ENCODE measurements at places on chromosomes 6 and 20.
A peak's percentile ranks its signal among the peaks of the same experiment; 100 is the strongest.

- peak; percentile 52 for DNase-seq
These were observed 90.5 kb downstream of the SYNJ2 start for GRCh38 chr6:158072083-158072721.

DNA sequence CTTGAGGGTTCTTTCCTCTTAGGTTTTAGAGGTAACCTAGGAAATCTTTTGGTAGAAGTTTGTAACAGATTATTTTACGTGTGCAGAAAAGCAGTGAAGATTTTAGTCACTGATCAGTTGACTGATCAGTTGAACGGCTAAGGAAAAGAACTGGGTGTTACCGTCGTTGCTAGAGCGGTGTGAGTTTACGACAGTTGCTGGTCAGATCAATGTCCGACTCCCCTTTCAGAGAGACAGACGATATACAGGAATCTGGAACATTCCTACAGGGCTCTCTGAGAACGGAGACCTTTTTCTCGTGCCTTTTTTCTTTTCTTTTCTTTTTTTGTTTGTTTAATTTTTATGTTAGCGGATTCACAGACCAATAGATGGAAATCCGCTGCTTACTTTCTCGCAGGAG is 132.1 kb upstream of the ZNF184 start:
- DNase-seq = no peak

GRCh38 chr6:155115893-155116570 is 120.9 kb downstream of the TIAM2 start:
- no peak for DNase-seq

DNA sequence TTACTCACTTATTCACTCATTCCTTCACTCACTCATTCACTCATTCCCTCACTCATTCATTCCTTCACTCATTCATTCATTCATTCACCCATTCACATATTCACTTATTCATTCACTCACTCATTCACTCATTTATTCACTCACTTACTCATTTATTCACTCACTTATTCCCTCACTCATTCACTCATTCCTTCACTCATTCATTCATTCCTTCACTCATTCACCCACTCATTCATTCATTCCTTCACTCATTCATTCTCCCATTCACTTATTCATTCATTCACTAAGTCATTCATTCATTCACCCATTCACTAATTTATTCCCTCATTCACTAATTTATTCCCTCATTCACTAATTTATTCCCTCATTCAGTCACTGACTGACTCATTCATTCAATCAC is 127.6 kb downstream of the EDN3 start:
- no peak for DNase-seq

DNA sequence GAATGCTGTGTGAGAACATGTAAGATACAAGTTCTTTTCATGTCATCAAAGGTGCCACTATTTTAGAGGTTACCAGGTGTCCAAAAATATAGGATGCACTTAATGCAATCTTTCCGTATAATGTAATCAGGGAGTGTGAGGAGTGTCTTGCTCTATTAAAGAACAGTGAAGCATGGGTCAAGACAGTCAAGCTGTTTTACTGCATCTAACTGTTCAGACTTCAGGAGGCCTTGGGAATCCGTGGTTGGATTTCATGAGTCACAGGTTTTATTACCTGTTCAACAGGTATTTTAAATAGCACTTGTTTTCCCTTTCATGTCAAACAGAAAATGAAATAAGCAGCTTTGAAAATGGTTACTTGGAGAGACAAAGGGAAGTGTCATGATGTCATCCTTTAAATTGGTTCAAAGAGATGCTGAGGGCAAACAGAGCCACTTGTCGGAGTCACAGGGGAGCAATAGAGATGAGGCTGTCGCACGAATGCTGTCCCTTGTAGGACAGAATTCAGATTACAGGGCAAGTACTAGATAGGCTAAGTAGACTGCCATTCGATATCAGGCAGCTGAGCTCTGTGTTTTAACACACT is 621.5 kb downstream of the QKI start:
- no peak for DNase-seq

- DNase-seq = no peak
These were observed 227.0 kb downstream of the PHACTR1 start for GRCh38 chr6:12943549-12943948.

DNA sequence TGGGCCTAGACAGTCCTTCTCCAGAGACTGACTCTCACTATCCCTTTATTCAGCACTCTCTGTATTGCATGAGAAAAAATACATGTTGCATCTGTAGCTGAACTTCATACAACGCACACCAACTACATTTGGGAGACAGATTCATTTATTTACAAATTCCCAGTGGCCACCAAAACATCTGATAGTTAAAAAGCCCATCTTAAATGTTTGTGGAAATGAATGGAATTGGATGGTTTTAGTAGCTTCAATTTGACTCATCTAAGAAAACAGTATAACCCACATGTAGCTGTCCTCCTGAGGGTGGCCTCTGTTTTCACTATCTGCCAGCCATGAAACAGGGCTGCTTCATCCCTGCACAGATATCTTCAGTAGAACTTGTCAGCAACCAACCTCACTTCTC is 116.3 kb downstream of the PCSK2 start:
- DNase-seq = no peak

DNA sequence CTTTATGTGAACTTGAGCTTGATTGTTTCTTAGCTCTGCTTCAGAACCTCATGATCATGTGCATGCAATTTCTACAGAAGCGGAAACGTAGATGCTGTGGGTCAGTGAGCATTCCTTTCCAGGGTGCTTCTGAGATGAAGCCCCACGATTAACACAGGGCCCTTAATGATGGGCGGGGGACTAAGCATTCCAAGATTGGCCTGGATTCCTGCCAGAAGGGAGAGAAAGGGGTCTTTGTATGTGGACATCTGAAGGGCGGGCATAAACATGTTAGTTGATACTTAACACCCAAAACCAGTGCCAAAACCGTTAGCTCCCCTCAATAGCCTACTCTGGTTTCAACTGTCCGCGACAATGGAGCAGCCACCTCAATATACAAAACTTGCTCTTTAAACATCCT is 46.9 kb upstream of the POU3F2 start:
- DNase-seq = no peak

- no peak for DNase-seq
These were observed 16.7 kb downstream of the TULP4 start for GRCh38 chr6:158328952-158329351.

GRCh38 chr20:60250251-60250650 is 292.0 kb downstream of the CDH26 start:
- DNase-seq = no peak

DNA sequence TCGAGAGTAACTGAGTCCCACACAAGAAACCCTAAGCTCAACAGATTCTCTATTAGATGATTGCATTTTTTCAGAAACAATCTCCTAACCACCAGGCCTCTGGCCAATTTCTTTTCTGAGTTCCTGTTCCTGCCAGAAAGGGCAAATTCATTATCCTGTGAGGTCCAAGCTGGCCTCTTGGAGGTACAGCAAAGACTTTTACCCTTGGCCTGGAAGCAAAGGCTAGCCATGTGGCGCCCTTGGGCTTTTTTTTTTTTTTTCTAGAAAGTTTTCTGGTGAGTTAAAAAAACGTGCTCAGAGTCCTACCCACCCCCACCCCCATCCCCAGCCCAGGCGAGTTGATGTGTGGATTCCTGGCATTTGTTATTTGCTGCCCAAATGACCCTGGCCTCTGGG is 59.0 kb upstream of the EEF1A1 start:
- DNase-seq = no peak

GRCh38 chr6:100846276-100846675 is 34.9 kb downstream of the ASCC3 start:
- DNase-seq = no peak

DNA sequence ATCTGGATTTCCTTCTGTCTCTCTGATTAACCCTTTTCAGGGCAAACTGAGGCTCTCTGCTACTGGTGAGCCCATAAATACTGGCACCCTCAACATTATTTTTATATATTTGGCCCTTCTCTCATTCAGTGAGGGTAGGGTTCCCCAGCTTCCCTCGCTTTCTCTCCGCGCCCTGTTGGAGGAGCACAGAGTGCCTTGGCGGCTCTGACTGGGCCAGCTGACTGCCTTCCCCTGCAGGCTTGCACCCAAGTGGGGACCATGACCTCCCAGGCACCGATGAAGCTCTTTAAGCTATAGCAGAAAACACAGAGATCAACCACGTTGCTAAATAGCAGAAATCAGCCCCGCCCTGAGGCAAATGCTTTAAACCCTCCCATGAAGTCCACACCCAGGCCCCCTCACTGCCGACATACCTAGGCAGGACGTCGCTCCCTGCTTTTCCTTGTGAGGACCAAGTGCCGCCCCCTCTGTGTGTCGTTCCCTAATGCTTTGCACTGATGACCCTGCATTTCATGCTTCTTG is 105.0 kb downstream of the HUS1B start:
- no peak for DNase-seq

GRCh38 chr6:122712093-122712447 is 67.4 kb upstream of the FABP7 start:
- DNase-seq = no peak

DNA sequence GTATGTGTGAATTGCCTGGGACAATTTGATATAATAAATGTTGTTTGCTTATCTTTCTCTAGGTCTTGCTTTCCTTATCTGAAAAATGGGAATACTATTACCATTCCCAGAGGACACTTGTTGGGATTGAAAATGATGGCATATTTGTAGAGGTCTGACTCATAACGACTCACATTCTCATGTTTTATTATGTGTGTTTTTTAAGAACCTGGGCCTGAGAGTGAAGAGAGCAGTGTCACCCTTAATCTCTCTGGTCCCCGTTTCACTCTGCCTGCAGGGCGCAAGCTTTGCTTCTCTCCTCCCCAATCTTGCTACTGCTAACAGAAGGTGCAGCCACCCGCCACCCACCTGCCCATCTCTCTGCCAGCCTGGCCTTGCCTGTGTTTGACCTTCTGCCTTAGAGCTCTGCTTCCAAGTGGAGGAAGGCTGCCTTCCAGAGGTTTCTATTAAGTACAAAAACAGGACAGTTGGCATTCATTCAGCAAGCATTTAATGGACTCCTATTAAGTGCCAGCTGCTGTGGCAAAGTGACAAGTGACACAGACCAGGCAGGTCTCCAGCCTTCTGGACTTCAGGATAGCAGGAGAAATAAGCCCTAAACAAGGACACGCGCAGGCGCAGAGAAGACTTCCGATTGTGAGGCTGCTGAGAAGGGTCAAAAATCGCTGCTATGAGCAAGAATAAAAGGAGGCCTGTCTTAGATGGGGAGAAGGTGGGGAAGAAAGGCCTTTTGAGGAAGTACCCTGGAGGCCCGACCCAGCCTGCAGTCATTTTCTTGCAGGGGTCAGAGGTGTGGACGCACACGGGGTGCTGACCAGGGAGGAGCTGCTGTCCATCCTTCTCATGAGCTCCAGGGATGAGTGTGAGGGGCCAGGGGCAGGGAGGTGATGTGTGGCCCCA is 112.5 kb downstream of the JPH2 start:
- no peak for DNase-seq

- no peak for DNase-seq
These were observed 100.6 kb upstream of the MLIP start for GRCh38 chr6:54010340-54011276.

DNA sequence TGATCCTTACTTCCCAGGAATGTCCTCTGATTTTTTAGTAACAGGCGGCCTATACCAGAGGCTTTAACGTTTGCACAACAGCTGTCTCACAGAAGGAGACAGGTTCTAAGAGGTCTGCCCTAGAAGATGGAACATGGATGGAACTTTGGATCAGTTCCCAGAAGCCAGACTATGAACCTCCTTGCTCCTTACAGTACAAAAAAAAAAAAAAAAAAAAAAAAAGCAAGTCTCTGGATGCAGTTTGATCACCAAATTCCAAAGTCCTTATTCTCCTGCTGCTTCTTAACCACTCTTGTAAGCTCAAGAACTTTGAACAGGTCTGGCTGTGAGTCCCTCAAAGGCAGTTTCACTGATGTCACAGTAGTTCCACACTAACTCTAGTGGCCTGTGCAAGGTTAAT is 2.0 kb upstream of the TRMT11 start:
- no peak for DNase-seq

DNA sequence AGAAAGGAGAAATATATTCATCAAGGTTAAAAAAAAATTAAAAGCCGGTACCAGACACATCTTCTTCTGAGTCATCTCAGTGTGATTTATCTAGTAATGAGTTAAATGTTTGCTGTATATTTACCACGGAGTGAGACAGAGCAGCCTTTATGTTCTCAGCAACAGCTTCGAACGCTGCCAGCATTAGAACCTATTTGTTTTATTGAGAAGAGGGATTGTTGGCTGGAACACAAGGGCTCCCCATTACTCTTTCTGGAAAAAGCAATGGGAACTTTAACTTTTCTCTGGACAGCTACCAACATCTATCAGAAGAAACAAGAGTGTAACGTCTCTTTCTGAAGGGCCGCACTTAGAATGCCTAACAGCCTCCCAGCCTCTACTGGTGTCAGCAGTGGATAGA is 105.3 kb upstream of the TAB2 start:
- DNase-seq = no peak

DNA sequence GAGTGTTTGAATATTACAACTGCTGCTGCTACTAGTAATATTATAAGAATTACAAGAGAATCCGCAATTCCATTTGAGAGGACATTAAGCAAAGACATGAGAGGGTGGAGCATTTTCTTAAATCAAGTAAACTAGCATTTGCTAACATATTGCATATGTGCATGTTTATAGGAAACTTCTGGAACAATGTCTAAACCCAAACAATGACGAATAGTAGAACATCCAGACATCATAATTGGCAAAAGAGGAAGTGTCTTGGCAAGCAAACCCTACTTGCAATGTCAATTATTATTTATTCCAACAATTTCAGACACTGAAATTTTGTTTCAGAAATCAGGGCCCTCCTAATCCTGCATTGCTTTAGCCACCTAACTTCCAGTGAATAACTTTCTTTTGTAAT is 1155.3 kb upstream of the GJE1 start:
- no peak for DNase-seq

- no peak for DNase-seq
These were observed at the start of gene SMOC2 for GRCh38 chr6:168440520-168441433. SMOC2 (plus strand) TSS chr6:168441184; CDS start chr6:168441371, 187 bp downstream.

DNA sequence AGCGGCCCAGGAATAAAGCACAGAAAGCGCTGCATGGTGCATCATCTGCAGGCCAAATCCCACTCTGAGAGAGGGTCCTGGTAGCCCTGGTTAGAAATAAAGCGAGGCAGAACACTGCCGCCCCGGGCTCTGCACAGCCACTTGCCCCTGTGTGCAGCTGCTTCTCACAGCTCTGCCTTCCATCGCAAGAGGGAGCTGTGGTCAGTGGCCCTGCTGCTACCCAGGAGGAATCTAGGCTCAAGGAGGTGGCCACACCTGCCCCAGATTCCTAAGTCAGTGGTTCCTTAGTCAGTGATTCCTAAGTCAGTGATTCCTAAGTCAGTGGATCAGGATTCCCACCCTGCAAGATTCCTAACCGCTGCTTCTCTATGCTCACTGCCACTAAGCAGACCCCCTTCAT is 8.8 kb downstream of the CDH4 start:
- DNase-seq = no peak

DNA sequence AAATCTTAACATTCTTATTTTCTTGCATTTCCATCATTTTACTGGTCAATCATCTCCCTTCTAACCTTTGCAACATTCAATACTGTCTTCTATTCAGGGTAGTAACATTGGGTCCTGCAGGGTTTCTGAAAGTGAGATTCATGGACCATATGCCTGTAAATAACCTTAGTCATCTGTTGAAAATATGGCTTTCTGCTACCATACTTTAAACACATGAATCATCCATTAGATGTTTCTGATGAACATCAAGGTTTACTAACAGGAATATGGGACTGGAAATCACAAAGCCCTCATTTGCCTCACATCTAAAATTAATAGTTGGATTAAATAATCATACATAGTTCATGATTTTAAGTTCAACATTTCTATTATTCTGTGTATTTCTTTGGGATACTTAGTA is 475.9 kb upstream of the MARCKS start:
- no peak for DNase-seq

GRCh38 chr6:151022492-151022891 is 157.0 kb downstream of the MTHFD1L start:
- no peak for DNase-seq

GRCh38 chr6:119152187-119152586 is 73.7 kb upstream of the FAM184A start:
- no peak for DNase-seq
